ENCODE measurements at places on chromosomes 2 and 18.

GRCh38 chr2:206863196-206863595 is 76.1 kb upstream of the CPO start:
- no peak for DNase-seq

DNA sequence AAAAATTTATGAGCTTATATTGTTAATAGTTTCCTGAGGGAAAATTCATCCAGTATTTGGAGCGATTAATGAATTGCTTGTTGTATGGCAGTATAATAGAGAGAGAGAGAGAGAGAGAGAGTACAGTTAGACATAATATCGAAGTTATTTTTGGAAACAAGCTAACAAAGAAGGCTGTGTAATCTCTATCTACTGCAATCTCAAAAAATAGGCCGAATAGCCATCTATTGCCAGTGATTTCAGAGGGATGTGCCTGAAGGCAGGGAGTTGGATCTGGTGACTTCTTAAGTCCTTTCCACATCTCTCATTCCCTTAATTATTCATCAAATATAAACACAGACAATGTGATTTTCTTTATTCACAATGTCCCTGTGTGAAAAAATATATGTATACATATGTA is 433.1 kb upstream of the RAB12 start:
- no peak for DNase-seq

GRCh38 chr2:118090387-118091139 is 2.3 kb downstream of the INSIG2 start:
- DNase-seq = no peak

DNA sequence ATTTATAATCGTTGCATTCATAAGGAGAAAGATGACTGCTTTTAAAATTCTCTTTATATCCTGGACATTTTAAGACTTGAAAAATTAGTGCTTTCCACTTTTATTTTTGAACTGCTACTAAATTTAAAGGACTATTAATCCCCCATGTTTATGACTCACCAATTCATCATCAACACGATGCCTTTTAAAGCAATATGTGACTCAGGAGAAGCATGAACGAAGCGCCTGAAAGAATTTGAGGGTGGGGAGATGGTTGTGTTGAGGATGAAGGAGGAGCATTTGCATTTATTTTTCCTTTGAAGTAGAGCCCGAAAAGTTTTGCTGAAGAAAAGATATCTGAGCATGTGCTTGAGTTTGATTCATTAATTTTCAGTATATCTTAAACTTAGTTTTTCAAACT is 192.2 kb upstream of the LRRTM1 start:
- DNase-seq = no peak

DNA sequence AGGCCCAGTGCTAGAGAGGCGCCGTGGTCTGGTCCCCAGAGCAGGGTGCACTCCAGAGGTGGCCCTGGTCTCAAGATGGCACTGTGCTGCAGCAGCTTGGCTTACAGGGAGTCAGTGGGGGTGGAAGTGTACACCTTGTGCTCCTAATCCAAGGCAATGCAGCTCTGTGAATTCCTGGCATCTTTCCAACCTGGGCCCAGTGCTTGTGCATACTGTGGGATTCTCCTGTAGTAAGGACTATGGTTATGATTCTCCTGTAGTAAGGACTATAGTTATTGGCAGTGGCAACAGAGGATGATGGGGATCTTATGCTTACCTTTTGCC is 616.7 kb upstream of the REG3G start:
- DNase-seq = no peak

DNA sequence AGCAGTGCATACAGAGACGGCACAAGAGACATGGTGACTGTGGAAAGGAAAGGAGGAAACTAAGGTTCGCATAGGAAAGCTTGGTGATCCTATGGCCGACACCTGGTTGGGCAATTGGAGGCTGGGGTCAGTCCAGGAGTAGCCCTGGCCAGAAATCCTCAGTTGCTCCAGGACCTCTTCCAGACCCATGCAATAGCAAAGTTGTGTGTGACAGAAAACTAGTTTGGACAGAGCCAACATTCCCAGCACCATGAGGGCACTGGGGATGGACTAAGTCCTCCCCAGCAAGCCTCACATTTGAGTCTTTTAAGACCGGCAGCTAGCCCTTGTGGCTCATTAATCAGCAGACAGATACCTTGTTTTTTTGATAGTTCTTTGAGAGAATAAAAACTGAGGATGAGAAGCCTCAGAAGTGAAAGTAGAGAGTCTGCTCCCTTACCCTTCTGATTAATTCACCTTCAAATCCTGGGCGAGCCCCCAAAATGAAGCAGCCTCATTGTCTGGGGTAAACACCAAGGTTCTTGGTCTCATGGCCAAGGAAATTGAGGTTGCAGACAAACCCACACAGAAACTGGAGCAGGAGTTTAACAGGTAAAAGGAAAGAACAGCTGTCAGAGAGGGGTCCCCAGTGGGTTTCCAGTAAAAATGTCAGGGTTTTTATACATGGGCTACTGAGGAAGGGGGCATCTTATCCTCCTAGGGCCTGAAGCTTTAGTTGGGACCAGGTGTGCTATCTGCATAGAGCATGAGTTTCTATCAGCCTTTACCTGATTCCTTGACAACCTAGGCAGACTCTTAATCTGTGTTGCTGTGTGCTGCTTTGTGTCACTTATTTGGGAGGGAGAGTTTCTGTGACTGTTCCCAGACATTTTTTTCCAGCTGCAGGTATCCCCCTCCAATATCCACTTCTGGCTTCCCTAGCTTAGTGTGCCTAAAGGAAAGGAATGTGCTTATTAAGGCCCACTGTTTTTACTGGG is 39.1 kb downstream of the STK17B start:
- peak; percentile 42 for DNase-seq

DNA sequence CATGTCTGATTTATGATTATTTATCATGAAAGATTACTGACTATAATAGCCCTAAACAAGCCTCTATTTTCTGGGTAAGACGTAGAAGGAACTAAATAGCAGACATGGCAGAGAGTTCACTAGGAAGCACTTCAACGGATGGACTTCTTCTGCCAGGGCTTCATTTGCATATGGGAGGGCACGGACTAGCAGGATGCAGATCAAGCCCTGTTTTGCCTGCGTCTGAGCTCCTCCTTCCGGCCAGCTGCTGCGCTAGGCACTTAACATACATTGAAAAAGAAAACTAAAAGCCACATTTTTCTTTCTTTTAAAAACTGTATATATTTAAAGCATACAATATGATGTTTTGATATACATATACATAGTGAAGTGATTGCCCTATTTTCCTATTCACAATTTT is 340.0 kb upstream of the MEX3C start:
- DNase-seq = no peak

GRCh38 chr18:6576718-6577375 is 152.7 kb upstream of the ARHGAP28 start:
- DNase-seq = no peak

GRCh38 chr2:27751377-27751776 is 20.1 kb upstream of the MRPL33 start:
- no peak for DNase-seq

DNA sequence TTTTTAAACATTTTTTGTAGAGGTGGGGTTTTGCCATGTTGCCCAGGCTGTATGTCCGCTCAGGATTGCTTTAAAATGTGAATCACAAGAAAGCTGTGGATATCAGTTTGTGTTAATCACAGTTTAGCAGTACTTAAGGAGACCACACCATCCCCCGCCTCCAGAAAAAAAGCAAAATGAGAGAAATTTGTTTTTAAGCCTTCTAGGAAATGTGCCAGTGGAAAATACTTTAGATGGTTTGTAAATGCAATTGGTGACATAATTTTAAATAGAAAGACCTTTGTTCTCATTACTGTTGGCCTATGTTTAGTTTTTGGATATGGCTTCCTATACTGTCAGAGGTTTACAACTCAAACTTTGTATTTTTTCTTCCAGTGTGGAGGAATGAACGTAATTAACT is 27.0 kb downstream of the GCA start:
- no peak for DNase-seq

GRCh38 chr2:217834057-217834620 is 168.7 kb downstream of the TNS1 start:
- DNase-seq = no peak

DNA sequence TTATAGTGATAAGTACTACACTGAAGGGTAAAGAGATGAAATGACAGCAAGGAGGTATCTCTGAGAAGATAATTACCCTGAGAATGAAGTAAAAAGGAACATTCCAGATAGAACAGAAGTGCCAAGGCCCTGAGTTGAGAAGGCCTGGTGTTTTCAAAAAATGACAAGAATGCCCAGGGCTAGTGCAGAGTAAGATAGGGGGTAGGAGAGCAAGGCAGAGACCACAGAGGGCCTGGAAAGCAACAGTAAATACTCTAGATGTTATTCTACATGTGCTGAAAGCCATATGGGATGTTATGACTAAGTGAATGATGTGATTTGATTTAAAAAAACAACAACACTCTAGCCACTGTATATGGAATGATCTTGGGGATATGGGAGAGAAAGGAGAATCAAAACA is 52.3 kb downstream of the BAZ2B start:
- no peak for DNase-seq

- DNase-seq = no peak
These were observed 7.0 kb upstream of the DRC1 start for GRCh38 chr2:26394694-26395093.

GRCh38 chr2:8090748-8091700 is 590.8 kb upstream of the ID2 start:
- no peak for DNase-seq

DNA sequence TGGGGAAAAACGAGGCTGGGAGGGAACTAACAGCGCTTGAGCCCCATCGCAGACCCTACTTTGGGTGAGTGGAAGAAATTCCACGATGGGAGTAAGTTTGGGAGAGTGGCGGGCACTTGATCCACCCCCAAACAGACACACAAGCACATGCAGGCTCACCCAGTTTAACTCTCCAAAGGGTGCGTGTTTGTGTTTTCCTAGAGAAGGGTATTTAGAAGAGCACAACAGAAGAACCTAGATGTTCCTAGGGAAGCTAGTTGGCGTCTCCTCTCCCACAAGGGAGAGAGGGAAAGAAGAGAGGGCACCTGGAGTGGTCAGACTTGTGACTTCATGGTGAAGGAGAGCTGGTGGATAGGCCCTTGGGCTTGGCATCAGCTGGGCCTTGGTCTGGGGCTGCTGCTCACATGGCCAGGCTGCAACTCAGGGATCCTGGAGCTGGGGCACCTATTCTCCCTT is 3.2 kb downstream of the GATA6 start:
- DNase-seq = no peak

DNA sequence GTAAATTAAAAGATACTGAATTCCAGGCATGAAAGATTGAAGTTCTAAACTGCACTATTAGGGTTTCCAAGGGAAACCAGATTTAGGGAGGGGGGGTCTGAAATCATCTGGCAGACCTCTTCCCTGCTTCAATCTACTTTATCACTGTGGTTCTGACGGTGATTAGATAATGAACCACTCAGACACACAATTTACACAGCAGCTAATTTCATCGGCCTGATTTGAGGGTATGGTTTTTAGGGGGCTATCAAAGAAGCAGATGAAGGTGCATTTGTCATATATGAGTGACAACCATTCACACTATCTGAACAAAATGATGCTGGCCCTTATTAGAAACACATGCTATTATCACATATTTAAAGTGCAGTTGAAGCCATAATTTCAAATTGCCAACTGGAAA is 106.0 kb downstream of the OLA1 start:
- no peak for DNase-seq

- DNase-seq = no peak
These were observed 11.1 kb downstream of the AMMECR1L start for GRCh38 chr2:127874378-127875269.

GRCh38 chr2:161400076-161400475 is 16.0 kb upstream of the TBR1 start:
- DNase-seq = no peak

DNA sequence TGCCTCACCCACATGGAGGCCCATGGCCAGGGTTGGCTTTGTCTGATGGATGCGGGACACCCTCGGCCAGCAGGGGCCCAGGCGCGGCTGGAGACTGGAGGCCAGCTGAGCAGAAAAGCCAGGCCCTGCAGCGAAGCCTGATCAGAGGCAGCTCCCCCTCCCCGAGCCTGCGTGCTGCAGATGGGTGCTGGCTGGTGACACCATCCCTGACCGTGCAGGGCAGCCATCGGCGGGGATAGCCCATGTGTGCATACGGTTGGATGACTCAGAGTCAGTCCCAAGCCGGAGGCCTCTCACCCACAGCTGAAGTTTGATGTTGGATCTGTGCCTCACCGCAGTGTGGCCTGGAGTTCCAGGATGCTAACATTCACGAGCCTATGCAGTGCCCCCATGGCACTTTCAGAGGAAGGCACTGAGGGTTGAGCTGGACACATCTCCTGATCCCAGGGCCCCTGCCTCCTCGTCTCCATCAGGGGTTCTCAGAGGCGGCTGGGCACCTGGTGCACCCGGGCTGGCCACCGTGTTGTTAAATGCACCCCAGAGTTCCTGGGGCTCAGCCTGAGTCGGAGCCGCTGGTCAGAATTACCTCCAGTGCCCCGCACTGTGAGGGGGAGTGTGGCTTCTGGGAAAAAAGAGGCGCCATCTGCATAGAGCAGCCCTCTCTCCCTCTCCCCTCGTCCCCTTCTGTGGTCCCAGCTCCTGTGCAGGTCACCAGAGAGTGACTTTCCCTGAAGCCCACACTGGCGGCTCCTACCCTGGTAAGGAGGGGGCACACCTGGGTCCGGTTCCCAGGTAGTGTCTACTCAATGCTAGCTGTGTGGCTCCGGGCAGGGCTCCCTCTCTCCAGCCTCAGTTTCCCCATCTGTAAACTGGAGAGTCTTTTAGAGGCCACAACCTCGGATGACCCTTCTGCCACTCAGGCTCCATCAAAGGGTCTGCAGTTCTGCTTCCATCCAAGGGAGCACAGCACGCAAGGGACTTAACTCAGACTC is 19.4 kb upstream of the KIF1A start:
- no peak for DNase-seq

DNA sequence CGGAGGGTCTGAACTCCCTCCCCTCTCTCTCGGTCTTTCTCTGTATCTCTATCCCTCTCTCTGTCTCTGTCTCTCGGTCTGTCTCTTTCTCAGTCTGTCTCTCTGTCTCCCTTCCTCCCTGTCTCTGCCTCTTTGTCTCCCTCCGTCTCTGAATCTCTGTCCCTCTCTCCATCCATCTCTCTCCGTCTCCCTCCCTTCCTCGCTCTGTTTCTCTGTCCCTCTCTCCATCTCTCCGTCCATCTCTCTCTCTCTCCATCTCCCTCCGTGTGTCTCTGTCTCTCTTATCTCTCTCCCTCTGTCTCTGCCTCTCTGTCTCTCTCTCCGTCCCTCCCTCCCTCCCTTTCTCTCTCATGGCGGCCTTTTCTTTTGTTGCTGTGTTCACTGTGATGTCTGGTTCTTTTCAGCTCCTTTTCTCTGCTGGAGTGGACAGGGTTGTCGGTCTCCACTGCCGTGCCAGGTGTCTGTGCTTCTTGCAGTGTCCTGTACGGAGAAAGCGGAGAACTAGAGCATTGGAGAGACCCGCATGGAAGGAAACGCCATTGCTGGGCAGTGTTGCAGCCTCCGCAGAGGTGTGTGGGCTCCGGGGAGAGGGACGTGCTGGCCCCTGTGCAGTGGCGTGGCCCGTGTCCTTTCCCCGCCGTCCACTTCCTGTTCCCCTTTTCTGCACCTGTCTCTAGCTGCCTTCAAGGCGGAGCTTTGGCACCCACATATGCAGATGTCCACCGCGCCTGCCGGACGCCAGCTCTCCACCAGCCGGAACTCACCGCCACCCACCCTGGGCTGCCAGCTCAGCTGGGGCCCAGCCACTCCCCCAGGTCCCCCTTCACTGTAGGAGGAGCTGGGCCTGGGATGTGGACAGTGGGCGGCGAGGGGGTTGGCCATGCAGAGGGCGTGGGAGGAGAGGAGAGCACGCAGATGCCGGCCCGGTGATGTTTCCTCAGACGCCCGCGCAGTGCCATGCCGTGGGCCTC is 113.1 kb downstream of the NFATC1 start:
- no peak for DNase-seq

- no peak for DNase-seq
These were observed 60.7 kb upstream of the HDAC4 start for GRCh38 chr2:239461291-239462190.

Data from activated CD4-positive, alpha-beta T cell treated with anti-CD3 and anti-CD28 coated beads, Interleukin-2, amount 50 U/mL, for 1 hour (primary cell).